AG20443 (cell line): ENCODE measurements at places on chromosomes 3 and 15.

GRCh38 chr3:136135039-136135802 lies 60.9 kb downstream of the MSL2 start:
- no peak for DNase-seq

- DNase-seq = no peak
Observed at GRCh38 chr15:92473756-92474155, 80.1 kb downstream of the ST8SIA2 start.

DNA sequence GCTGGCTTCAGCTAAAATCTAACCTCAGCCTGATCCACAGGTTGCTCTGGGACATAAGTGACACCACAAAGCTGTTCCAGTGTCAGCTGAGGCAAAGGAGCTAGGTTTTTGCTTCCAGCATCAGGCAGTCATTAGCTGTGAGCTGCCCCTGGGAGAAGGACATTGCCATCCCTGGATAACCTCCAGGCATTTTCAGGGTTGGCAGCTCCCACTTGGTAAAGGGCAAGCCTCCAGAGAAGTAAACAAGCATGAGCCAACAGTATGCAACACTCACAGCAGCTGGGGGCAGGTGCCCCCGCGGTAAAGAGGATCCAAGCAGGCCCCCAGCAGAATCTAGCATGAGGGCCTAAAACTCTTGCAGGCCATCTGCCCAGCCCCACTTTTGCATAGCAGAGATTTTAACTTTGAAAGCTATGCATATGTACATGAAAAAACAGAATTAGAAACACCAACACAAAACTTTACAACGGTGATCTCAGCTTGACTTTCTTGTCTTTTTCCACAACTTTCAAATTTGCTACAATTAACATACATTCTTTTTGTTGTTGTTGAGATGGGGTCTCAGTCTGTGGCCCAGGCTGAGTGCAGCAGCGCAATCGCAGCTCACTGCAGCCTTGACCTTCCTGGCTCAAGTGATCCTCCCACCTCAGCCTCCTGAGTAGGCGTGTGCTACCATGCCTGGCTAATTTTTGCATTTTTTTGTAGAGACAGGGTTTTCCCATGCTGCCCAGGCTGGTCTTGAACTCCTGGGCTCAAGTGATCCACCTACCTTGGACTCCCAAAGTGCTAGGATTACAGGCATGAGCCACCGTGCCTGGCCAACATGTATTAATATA lies 83.8 kb upstream of the TPM1 start:
- DNase-seq = peak; percentile 22

DNA sequence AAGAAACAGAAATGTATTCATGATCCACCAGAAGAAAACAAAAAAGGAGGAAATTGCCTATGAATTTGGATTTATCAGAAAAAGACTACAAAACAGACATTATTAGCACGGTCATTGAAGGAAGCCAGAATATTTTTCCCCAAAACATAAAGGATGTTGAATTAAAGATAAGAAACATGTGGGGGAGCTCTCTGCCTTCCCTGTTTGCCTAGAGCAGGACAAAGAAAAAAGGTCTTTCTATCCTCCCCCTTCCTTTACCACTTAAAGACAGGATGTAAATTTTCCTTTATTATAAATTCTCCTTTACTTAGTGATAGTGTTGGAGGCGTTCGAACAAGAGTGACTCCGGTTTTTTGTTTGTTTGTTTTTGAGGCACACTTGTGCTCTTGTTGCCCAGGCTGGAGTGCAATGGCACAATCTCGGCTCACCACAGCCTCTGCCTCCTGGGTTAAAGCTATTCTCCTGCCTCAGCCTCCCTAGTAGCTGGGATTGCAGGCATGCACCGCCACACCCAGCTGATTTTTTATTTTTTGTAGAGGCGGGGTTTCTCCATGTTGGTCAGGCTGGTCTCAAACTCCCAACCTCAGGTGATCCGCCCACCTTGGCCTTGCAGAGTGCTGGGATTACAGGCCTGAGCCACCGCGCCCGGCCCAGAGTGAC lies 14.9 kb upstream of the RPN1 start:
- no peak for DNase-seq

DNA sequence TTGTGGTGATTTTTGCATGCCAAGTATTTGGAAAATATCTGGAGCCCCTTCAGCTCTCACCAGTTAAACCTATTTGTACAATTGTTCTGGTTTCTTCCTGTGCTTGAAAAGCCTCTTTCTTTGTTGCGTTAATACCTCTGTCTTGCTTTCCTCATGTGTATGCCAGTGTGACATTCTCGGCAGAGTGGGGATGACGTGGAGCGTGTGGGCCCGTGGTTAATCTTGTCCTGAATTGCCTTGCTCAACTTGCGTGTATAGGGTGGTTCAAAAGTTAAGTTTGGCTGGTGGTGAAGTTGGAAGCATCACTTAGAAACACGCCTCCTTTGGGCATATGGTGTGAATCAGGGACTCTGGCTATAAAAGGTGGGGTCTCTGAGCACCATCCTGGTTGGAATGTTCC lies 67.1 kb downstream of the IGF1R start:
- peak; percentile 78 for DNase-seq

- DNase-seq = no peak
Observed at GRCh38 chr3:134817297-134817696, 22.2 kb downstream of the EPHB1 start.

GRCh38 chr15:35696767-35697231 lies 150.8 kb upstream of the DPH6 start:
- DNase-seq = peak; percentile 46

DNA sequence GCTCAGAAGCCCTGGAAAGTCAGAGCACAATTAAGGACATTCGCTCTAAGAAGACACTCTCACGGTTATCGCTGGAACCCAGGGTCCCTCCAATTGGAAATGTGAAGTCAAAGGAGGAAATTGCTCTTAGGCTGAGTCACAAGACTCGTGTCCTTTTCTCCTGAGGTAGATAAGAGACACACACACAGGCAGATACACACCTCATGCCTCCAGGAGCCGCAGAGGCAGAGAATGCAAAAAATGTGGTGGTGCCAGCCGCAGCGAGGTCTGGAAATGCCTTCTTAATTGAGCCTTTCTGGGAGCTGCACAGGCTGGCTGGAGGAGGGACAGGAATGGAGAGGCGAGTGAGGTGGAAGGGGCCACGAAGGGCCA lies 189.3 kb downstream of the OPA1 start:
- DNase-seq = no peak

DNA sequence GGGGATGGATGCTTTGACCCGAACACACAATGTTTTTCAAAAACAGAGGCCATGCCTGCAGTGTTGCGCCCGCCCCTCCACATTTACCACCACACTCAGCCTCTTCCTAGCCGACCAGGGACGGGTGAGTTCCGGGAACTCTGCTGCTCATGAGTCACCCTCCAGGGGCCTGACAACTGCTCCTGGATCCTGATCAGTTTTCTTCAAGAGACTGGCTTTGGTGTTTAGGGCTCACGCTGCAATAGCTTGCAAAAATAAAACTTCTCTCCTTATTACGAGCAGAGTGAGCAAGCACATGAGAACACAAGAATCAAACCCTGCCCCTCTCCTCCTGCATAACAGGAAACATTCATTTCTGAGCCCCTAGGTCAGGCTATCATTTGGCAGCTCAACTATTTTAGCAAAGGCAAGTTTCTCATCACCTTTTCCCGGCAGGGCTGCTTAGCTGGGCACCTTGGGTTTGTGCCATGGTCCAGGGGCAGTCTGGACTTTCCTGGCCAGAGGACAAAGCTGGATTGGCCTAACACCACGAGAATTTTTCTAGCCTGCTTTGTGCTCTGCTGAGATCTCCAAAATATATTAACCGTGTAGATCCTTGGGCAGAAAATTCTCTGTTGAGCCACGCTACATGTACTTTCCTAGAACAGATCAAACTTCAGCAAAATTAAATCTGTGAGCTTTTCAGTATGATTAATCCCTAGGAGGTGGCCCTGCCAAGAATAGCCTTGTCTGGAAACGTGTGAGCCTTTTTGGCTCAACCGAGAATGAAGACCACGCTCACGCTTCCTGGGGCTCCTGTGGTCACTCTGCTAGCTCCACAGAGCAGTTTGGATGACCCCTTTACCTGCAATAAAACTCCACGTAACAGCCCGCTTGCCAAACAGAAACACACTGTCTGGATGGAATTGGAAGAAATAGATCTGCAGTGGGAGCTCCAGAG lies 52.7 kb upstream of the SPATA12 start:
- peak; percentile 87 for DNase-seq

DNA sequence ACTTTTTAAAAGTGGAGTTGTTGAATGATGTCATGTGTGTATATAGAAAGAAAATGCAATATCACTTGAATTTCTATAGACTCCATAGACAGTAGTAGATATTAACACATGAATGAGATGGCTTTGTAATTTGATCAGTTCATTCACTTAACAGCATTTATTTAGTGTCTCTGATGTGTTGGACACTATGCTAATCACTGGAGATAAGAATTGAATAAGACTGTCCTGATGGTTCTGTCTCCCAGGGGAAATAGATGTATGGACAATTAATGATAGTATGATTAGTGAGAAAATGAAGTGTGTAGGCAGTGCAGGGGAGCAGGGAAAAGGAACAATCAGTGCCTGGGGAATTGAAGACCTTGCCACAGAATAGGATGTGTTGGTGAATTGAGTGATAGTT lies 72.9 kb downstream of the RIOX2 start:
- no peak for DNase-seq

DNA sequence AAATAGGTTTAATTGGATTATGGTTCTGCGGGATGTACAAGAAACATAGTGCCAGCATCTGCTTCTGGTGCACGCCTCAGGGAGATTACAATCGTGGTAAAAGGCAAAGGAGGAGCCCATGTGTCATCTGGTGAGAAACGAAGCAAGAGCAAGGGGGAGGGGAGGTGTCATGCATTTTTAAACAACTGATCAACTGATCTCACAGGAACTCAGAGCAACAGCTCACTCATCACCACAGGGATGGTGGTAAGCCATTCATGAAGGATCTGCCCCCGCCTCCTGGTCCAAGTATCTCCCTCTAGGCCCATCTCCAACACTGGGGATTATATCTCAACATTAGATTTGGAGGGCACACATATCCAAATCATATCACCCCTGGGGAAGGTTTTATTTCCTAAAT lies 42.1 kb upstream of the FGF7 start:
- DNase-seq = no peak

DNA sequence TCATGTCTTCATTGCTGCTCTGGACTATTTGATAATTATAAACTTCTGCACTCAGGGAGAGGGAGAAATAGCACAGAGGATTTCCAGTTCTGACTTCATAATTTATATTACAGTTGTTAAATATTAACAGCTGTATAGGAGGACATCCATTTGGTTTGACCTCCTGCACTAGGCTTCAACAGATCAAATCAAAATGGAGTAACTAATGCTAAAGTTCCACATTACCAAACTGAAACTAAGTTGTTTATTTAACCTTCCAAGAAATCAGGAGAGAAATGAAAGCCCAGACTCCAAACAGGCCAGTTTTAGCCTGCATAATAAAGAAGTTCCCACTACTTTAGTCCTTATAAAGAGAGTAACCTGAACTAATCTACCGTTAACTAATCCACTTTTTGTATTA lies 4.6 kb downstream of the PLSCR2 start:
- no peak for DNase-seq

- DNase-seq = peak; percentile 54
Observed at GRCh38 chr3:141262308-141262705, 30.7 kb downstream of the PXYLP1 start.

DNA sequence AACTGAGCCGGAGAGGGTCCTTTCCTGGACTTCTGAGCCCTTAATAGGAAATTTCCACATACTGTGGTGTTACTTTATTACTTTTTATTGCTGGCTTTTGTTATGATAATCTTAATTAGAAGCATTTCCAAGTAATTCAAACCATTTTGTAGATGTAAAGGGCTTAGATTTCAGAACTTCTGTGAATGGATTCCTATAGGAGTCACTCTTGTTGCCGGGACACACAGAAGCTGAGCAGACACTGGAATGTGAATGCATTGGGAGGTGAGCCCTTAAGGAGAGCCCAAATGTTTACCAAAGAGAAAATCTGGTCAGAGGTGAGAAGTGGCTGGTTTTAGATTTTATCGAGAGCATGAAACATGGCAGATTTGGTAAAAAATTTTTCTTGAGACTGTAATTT lies 87.4 kb downstream of the FNDC3B start:
- DNase-seq = no peak

- DNase-seq = peak; percentile 44
Observed at GRCh38 chr15:101188637-101189408, 63.0 kb downstream of the CHSY1 start.

GRCh38 chr3:128275316-128276145 lies 122.2 kb downstream of the EEFSEC start:
- no peak for DNase-seq

GRCh38 chr3:53577506-53577905 lies 83.1 kb downstream of the CACNA1D start:
- DNase-seq = no peak
